Activated CD4-positive, alpha-beta T cell treated with anti-CD3 and anti-CD28 coated beads for 1 hour (primary cell): ENCODE measurements at places on chromosomes 3 and 15.

- DNase-seq: no peak
Observed at GRCh38 chr3:174951034-174951433, 91.9 kb downstream of the NAALADL2 start.

DNA sequence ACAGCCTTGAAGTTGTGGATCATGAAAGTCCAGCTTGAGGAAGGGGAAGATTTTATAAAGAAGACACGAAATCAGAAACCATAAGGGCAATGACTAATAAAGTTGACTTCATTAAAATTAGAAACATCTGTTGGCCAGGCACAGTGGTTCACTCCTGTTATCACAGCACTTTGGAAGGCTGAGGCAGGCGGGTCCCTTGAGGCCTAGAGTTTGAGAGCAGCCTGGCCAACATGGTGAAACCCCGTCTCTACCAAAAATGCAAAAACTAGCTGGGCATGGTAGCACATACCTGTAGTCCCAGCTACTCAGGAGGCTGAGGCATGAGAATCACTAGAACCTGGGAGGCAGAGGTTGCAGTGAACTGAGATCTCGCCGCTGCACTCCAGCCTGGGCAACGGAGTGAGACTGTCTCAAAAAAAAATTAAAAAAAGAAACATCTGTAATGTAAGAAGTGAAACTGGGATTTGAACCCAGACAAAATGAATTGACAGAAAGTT lies 7.9 kb upstream of the UBXN7 start:
- DNase-seq: no peak

- DNase-seq: no peak
Observed at GRCh38 chr3:44045476-44046275, 196.0 kb upstream of the TOPAZ1 start.

DNA sequence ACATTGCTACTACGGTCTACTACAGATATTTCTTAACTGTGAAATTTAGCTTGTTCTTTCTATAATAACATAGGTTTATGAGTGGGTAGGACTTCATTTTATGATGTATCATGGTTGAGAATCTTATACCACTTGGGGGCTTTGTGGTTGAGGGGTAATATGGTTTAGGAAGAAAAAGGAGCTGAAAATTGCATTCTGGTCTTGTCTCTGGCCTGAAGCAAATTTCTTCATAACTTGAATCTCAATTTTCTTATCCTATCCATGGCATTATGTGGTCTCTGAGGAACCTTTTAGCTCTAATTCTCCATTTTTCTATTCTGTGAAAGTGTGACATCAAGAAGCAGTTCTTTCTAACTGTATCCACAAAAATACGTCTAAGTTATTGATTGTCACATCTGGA lies 341.0 kb downstream of the SOX2 start:
- no peak for DNase-seq

DNA sequence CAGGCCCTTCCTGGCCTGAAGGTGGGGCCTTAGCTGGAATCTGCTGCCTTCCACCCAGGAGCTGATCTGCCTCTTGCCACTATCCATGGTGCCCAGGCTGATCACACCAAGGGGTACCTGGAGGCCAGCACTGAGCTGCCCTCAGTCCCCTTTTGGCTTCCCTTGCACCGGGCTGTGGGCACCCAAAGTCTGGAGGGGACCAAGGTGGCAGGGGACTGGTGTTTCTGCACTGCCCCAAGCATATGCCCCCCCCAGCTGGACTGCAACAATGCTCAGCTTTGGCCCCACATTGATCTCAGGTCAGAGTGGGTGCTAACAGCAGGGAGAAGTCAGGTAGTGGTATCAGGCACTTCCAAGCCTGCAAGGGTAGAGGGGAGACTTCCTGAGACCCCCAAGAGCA lies 902.6 kb upstream of the EPHA6 start:
- DNase-seq: no peak

- DNase-seq: no peak
Observed at GRCh38 chr3:14320219-14320618, 82.2 kb upstream of the SLC6A6 start.

- no peak for DNase-seq
Observed at GRCh38 chr3:187208159-187208558, 10.9 kb downstream of the RTP1 start.

DNA sequence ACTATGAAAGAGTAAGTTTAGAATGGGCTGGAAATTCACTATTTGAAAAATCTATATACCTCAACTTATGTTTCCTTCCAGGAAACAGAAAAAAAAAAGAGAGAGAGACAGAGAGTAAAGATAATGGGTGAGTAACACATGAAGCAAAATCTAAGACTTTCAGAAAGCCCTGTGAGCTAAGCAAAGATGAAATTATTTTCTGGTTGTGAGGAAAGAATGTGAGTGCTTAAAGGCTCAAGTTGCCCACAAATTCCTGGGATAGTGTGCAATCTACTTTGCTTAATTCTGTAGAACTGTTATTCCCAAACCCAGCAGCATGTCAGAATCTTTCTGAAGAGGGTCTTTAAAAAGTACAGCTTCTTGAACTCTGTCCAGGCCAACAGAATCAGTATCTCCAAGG lies 337.7 kb upstream of the AGTR1 start:
- no peak for DNase-seq
